ENCODE measurements at places on chromosomes 16 and 17. TPM values are rescaled to one million over a fixed set of nuclear protein-coding genes. Genes with fewer than 3 reads are reported as not detected.

The C16orf92 gene
- not detected for total RNA-seq

The BOLA2 gene
- total RNA-seq: 17.5 TPM

The DRC7 gene
- total RNA-seq: under 0.01 TPM

The LRRC37A gene
- 1.0 TPM for total RNA-seq

The NEUROD2 gene
- not detected for total RNA-seq

The PRSS22 gene
- not detected for total RNA-seq

The UBB gene
- total RNA-seq: 3,188 TPM

The ZPBP2 gene
- total RNA-seq: not detected

The TAT gene
- total RNA-seq: not detected

The XAF1 gene
- total RNA-seq: 57.5 TPM

The SCARF1 gene
- 0.99 TPM for total RNA-seq

The ALDH3A1 gene
- 0.17 TPM for total RNA-seq

The TP53TG3D gene
- 1.5 TPM for total RNA-seq

The ATAD5 gene
- 0.77 TPM for total RNA-seq

The KRTAP4-4 gene
- not detected for total RNA-seq

The TBX6 gene
- 0.33 TPM for total RNA-seq

The CSH1 gene
- not detected for total RNA-seq

The USB1 gene
- 14.1 TPM for total RNA-seq

The DPEP1 gene
- total RNA-seq: 0.17 TPM

The TNFSF12 gene
- 9.6 TPM for total RNA-seq

The NME1 gene
- 75.8 TPM for total RNA-seq

The IL17C gene
- not detected for total RNA-seq

The DYNLRB2 gene
- 0.26 TPM for total RNA-seq

The RAC3 gene
- total RNA-seq: 5.6 TPM

The GUCY2D gene
- not detected for total RNA-seq

The MT1A gene
- 5.3 TPM for total RNA-seq

The UMOD gene
- not detected for total RNA-seq

The C17orf100 gene
- total RNA-seq: 0.33 TPM

The CD300A gene
- not detected for total RNA-seq

The AANAT gene
- total RNA-seq: not detected

The PSMD11 gene
- 60.4 TPM for total RNA-seq

The KCNJ2 gene
- total RNA-seq: 48.1 TPM

The KRT12 gene
- not detected for total RNA-seq

The CLEC3A gene
- not detected for total RNA-seq

The CFAP119 gene
- 0.77 TPM for total RNA-seq
